ENCODE measurements at places on chromosomes 5 and 9.

GRCh38 chr9:36548454-36548853 is 24.2 kb upstream of the MELK start:
- DNase-seq = no peak

GRCh38 chr5:66982470-66982869 is 214.1 kb downstream of the CD180 start:
- DNase-seq = no peak

DNA sequence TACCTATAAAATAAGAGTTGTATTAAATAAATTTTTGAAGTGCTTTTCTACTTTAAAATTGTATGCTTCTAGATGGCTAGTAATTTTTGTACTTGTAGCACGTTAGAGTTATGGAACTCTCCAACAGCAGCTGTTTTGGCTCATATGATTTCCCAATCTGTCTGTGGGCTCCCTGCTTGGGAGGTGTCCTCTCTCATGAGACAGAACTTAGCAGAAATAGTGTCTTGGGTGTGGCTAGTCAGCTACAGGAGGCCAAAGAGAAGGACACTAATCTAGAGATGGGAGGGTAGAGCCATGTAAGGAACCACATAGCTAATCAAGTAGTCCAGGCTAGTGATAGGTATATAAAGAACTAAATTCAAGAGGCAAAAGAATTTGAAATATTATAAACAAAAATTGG is 78.4 kb upstream of the DAB2 start:
- no peak for DNase-seq

GRCh38 chr5:1053391-1054017 is 44.9 kb downstream of the NKD2 start:
- DNase-seq = no peak

DNA sequence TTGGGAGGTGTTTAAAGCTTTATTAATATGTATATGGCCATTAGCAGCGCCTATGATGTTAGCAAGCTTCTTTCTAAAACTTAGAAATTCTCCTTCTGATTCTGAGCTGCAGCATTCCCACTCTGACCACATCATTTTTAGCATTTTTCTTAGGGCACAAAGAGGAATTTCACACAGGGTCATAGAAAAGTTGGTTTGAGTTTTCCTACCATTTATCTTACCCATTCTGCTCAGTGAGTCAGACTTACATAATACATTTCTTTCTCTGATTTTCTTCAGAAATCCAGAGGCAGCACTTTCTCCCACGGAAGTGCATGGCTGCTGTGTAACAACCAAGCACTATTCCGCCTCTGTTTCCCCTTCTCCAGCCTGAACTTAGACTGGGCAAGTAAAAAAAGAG is 246.6 kb downstream of the ARL15 start:
- DNase-seq = no peak

DNA sequence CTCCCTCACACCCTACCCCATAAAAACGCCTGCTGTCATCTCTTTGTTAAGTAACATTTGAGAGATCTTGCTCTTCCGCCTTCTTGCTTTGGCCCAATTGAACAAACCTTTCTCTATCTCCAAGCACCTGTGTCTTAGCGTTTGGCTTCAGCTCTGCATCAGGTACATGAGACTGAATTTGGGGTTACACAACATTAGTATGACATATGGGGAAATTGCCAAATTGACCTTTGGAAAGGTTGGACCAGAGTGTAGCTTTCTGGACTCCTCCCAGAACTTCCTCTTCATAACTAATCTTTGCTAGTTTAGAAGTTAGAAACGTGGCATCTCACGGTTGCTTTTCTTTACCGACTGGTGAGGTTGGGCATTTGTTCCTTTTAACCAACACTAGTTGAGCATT is 3.5 kb upstream of the EXOSC3 start:
- no peak for DNase-seq

DNA sequence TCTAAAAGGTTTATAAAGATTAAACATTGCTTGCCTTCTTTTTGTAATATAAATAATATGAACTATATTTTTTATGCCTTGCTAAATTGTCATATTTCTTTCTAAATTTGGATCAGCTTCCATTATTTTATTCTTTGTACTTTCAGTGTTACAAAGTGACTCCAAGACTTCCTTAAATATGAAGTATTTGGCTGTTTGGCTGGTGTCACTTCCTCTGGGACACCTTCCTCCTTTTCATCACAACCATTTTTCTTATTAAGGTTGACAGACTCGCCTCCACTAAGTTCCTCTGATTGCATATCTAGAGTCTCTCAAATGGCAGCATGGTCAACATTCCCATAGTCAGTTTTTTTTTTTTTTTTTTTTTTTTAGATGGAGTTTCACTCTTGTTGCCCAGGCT is 73.8 kb upstream of the SLC1A1 start:
- DNase-seq = no peak

DNA sequence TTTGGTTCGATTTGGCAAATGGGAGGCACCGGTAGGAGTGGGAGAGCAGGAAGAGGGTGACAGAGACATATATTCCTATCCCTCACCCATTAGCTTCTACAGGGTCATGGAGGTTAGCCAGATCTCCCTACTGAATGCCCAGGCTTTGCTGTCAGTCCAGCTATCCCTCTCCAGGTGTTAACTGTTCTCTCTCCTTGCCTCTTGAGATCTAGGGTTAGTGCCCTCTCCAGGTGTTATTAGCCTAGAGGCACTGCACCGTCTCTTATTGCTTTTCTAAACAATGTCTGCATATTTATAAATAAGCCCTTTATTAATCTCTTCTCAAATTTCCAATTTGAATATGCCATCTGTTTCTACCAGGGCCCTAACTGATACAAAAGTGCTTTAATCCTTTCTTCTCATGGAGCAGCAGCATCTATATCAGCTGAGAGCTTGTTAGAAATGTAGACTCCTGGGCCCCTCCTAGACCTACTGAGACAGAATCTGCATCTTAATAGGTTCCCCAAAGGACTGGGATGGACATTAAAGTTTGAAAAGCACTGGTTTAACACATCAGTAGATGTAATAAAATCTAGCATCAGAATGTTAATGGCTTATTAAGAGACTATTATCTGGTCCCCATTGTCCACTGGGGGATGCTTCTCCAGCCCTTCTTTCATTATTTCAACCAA is 322.5 kb upstream of the SLC24A2 start:
- no peak for DNase-seq

GRCh38 chr5:158979749-158980521 is 119.8 kb downstream of the EBF1 start:
- DNase-seq = no peak
